ENCODE measurements at places on chromosomes 3 and 15. TPM values are rescaled to one million over a fixed set of nuclear protein-coding genes. Genes with fewer than 3 reads are reported as not detected.

GOLGA8J gene
- total RNA-seq = not detected

DNA sequence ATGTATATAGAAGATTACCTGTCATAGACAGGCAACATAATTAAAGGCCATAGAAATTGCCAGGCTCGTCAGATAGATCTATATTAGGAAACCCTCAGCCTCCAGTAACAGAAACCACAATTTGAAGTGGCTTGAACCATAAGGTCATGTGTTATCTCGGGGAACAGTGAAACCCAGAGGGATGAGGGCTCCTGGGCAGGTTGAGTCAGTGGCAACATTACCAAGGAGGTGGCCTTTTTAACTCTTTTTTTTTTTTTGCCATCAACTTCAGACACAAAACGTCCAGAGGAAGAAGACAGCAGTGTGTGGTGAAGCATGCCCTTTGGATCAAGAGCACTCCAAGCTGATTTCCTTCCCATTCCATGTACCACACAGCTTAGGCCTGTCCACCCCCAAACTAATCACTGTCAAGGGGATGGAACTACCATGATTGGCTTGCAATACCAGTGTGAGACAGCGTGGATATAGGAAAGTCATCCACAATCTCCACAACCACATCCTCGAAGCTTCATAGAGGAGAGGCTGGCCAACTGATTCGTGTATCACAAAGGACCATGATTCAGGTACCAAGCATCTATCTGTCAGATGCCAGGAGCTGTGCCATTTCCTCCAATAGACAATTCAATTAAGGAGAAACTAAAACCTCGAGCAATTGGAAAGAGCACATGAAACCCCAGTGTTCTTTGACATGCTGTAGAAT lies 999 bp upstream of the KIF7 start:
- DNase-seq = no peak

- DNase-seq = no peak
Measured at GRCh38 chr3:123315271-123315595, 113.5 kb downstream of the SEC22A start.

DNA sequence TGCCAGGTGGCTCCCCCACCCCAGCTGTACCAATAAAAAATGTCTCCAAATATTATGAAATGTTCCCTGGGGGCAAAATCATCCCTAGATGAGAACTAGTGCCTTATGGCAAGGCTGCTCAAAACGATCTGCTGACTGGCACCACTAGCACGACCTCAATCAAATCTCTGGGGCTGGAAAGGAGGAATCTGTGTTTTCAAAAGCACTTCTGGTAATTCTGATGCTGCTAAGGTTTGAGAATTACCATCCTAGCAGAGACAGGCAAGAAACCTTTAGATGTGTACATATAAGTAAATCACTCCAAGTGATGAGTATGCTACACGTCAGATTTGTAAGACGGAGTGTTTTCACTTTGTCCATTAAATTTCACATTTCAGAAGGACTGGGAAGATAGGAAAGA lies 360.1 kb upstream of the THRB start:
- DNase-seq = no peak

- DNase-seq = no peak
Measured at GRCh38 chr3:105513042-105513441, 146.3 kb downstream of the ALCAM start.

- no peak for DNase-seq
Measured at GRCh38 chr3:30948426-30948825, 54.0 kb upstream of the GADL1 start.

Data from left colon (tissue), 2 donors.